ENCODE measurements at places on chromosomes 6 and 20. TPM values are rescaled to one million over a fixed set of nuclear protein-coding genes. Genes with fewer than 3 reads are reported as not detected.
A peak's percentile ranks its signal among the peaks of the same experiment; 100 is the strongest.

Gene B3GALT4
- total RNA-seq: 1.2 TPM

DNA sequence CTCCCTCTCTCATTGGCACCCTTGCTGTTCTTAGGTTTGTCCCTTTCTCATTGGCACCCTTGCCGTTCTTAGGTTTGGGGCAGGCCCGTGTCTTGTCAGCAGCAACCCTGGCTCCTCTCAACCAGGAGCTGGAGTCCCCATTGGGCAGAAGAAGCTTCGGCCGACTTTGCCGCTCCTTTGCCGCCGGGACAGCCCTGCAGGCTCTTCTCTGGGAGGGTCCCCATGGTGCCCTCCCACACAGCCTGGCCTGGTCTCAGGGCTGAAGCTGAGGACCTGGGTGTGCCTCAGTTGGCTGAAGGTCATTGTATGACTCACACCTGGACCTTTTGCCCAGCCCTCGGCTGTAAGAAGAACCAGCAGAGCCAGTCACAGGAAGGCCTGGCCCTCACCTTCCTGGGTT is 59.6 kb downstream of the PPP1R14C start:
- DNase-seq: no peak

Gene C20orf144
- not detected for total RNA-seq

GRCh38 chr6:15332446-15332845 is 86.6 kb downstream of the JARID2 start:
- no peak for DNase-seq

DNA sequence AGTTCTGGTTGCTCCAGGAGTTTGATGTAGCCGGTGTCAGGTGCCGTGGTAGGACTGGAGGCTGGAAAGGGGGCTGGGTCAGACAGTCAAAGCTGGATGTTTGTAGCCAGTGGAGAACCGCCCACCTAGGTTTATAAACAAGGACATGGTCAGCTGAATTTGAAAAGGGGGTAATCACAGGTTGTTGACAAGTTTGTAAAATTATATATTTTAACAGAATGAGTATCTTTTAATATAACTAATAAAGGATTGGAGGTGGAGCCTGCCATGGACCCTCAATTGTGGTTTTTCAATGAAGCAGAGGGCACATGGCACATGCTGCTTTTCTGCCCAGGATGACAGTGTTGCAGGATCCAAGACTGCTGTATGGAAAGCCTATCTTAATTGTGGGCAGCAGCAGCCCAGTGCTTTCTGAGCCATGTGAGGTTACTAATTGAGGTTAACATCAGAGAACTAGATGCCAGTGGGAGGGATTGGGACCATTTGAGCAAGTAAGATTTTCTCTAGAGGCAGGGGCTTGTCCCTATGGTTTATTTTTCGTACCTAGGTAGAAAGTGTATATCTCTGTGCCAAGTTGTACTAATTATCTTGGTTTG is 9.7 kb downstream of the HECA start:
- no peak for DNase-seq

GRCh38 chr6:1704711-1705110 is 95.0 kb downstream of the FOXC1 start:
- no peak for DNase-seq

GRCh38 chr20:48924756-48925109 is 3.2 kb downstream of the ARFGEF2 start:
- DNase-seq: no peak

DNA sequence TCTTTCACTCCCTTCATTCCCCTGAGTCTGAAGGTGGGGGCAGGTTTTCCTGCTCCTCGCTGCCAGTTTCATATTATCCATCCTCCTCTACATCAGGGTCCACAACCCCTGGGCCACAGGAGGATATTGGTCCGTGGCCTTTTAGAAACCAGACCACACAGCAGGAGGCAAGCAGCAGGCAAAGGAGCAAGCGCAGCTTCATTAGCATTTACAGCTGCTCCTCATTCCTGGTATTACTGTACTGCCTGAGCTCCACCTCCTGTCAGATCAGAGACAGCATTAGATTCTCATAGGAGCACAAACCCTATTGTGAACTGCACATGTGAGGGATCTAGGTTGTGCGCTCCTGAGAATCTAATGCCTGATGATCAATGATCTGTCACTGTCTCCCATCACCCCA is 380.3 kb downstream of the ARHGAP18 start:
- no peak for DNase-seq

GRCh38 chr6:54194067-54194466 is 82.8 kb downstream of the MLIP start:
- no peak for DNase-seq

GRCh38 chr6:33664506-33665057 is 43.5 kb downstream of the ITPR3 start:
- no peak for DNase-seq

- DNase-seq: no peak
These were observed 47.6 kb upstream of the SIM1 start for GRCh38 chr6:100512203-100512862.

Gene SLC16A10
- total RNA-seq: 14.9 TPM

DNA sequence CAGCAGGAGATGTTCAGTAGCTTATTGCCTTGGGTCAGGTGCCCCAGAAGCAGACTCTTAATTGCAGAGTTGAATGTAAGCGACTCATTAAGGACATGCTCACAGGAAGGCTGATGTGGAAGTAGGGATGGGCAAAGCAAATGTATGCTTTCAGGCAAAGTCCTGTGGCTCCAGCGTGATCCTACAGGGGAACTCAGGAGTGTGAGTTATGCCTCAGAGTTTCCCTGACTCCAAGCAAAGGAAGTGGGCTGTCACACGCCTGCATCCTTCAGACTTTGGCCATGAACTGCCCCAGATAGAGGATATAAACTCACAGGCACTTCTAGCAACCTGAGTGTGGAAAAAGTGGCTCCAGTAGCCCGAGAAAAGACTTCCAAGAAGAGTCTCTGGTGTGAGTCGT is 64.9 kb upstream of the ZNF133 start:
- no peak for DNase-seq

- no peak for DNase-seq
These were observed 6.1 kb upstream of the PPIL4 start for GRCh38 chr6:149551920-149552319.

DNA sequence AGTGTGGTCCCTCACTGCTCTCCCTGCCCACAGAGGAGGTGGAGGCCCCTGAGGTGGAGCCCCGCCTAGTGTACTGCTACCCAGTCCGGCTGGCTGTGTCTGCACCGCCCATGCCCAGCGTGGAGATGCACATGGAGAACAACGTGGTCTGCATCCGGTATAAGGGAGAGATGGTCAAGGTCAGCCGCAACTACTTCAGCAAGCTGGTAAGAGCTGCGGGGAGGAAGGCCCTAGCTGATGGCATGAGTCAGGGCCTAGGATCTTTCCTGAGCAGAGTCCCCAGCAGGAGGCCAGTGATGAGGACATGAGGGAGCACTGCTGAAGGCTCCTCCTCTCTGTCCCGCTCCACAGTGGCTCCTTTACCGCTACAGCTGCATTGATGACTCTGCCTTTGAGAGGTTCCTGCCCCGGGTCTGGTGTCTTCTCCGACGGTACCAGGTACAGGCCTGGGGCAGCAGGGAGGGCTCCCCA is 11.2 kb downstream of the PCIF1 start:
- no peak for DNase-seq

Gene SLC17A2
- total RNA-seq: 27.6 TPM

DNA sequence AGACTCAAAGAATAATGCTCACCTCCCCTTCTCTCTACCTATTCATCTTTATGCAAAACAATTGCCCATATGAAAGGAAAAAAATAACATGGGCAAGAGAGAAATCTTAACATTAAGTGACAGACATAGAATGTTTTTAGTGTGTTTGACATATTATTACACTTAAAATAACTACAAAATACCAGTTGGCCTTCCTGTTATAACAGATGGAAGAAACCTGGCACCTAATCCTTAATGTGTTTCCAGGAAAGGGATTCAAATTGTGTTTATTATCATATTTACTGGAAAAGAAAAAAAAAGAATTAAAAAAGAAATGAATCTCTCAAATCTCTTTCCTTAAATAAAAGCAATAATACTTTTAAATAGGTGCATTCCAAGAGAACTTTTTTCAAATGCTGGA is 158.6 kb downstream of the LAMP5 start:
- no peak for DNase-seq

DNA sequence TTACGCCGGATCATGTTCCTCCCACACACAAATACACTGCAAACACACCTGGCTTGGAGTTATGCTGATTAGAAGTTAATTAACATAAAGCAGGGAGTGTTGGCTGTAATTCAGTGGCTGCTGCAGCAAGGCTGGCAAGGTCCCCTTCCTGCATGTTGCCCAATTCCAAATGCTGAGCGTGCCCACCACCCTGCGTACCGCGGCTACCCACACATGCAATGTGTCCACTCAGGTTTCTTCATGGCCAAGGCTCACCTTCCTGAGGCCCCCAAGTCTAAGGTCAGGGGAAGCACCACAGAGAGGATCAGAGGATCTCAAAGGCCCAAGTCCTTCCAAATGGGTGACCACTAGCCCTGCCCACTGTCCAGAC is 11.6 kb upstream of the PRND start:
- DNase-seq: no peak

- DNase-seq: no peak
These were observed 9.2 kb upstream of the OSER1 start for GRCh38 chr20:44219791-44220190.

DNA sequence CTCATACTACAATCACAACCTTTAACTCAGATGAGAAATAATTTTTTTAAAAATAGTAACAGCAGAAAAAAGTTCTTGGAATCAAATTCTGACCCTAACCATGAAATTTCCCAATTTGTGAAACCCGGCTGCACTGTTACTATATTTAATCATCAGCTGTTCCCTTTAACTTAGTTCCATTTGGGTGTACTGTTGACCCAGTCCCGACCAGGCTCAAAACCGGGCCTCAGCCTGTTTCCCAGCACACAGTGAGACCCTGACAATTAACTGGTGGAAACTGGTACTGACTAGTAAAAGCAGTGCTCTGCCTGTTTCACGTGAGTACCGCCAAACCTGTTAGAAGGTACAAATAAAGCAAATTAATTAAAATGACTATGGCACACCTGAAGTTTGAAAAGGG is 7.0 kb downstream of the CTCFL start:
- DNase-seq: no peak

Gene C6orf15
- not detected for total RNA-seq

- no peak for DNase-seq
These were observed 101.2 kb downstream of the SNAP25 start for GRCh38 chr20:10319855-10320254.

Gene KIAA1755
- total RNA-seq: 2.7 TPM

DNA sequence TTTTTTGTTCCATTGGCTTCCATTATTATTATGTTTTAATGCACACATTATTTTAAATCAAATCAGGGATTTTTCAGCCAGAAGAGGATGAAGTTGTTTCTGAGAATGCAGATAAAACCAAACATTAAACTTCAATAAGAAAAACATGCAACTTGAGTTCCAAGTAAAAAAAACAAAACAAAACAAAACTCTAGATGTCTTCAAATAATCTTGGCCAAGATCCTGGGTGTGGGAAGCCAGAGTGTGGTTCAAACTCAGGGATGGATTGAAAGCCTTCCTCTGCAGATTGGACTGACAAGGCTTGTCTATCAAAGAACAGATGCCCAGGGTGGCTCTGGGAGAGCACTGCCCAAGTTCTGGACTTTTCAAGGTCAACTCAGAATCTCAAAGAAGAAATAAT is 134.1 kb downstream of the LCA5 start:
- DNase-seq: no peak

DNA sequence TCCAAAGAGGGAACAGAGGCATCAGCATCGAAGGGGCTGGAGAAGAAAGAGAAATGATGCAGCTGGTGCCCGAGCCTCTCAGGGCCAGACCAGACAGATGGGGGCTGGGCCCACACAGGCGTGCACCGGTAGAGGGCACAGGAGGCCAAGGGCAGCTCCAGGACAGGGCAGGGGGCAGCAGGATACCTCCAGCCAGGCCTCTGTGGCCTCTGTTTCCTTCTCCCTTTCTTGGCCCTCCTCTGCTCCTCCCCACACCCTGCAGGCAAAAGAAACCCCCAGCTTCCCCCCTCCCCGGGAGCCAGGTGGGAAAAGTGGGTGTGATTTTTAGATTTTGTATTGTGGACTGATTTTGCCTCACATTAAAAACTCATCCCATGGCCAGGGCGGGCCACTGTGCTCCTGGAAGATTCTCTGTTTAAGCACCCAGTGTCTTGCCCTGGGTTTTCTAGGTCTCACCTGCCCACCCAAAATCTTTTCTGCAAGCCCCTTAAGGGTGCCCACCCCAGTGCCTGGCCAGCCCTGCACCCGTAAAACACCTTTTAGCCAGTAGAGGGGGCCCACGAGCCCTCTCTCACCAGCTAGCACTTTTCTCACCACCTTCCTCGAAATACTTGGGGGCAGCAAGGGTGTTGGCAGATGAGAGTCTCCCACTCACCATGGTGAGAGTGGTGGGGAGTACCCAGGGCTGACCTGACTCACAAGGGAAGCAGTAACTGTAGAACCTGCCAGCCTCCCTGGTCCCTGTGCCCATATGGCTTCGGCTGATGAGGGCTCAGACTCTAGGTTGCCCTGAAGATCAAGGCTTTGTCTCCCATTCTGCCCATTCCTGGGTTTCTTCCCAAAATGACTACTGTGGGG is 35.7 kb upstream of the ID1 start:
- DNase-seq: peak; percentile 70

Data from left lobe of liver (tissue), 2 donors.